Naive thymus-derived CD4-positive, alpha-beta T cell (primary cell): ENCODE measurements at places on chromosomes 3 and 15. TPM values are rescaled to one million over a fixed set of nuclear protein-coding genes. Genes with fewer than 3 reads are reported as not detected.

The C3orf22 gene
- total RNA-seq: not detected

GRCh38 chr3:155805204-155805801 is 775 bp downstream of the C3orf33 start:
- no peak for DNase-seq

DNA sequence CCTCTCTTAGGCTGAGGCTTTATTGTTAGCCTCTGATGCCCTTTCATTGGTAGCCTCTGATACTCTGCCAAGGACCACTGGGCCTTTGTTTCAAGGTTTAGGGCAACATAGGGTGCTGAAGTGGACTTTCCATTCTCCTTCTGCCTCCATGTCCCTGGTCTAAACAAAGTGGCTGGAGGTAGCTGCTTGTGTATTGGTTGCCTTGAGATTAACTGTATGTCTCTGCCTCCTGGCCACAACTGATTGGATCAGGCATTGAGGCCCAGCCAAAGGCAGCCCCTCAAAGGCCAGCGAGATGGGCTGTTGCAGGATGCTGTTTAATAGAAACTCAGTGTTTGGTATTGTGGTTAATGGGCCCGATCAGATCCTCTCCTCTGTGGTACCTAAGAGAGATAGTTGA is 77.9 kb upstream of the PRR23C start:
- DNase-seq: no peak

- no peak for DNase-seq
Measured at GRCh38 chr3:143163562-143164100, 44.1 kb downstream of the CHST2 start.

DNA sequence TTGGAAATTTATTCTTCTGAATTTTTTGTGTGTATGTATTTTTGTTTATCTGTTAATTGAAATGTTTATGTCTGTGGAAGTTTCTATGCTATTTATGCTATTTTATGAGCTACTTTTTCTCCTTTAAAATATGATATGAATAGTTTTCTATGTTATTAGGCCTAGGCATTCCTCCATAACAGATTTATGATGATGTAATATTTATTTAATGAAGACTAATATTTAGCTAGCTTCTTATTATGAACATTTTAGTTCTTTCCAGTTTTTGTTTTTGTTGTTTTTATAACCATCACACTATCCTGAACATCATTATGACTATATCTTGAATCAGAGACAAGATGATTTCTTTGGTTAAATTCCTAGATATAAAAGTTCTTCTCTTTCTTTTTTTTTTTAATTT is 70.7 kb downstream of the P2RY1 start:
- DNase-seq: no peak

- no peak for DNase-seq
Measured at GRCh38 chr15:47485419-47485818, 231.9 kb upstream of the SEMA6D start.
